Ureter (tissue), 1 donor: ENCODE measurements at places on chromosomes 6 and 20. TPM values are rescaled to one million over a fixed set of nuclear protein-coding genes. Genes with fewer than 3 reads are reported as not detected.

The PACSIN1 gene
- total RNA-seq, result 1.9 TPM

GRCh38 chr6:44676826-44677433 is 289.4 kb downstream of the CDC5L start:
- no peak for DNase-seq

DNA sequence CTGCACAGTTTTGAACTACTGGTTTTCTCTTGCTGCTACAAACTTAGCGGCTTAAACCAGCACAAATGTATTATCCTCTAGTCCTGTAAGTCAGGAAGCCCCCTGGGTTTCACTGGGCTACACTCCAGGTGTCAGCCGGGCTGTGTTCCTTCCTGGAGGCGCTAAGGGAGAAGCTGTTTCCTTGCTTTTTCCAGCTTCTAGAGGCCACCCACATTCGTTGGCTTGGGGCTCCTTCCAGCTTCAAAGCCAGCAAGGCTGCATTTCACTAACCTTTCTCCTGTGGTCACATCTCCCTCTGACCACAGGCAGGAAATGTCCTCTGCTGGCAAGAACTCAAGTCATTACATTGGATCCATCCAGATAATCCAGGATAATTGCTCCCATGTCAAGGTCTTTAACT is 350.6 kb upstream of the PLCB4 start:
- no peak for DNase-seq

GRCh38 chr6:79127660-79128059 is 49.6 kb upstream of the PHIP start:
- no peak for DNase-seq

DNA sequence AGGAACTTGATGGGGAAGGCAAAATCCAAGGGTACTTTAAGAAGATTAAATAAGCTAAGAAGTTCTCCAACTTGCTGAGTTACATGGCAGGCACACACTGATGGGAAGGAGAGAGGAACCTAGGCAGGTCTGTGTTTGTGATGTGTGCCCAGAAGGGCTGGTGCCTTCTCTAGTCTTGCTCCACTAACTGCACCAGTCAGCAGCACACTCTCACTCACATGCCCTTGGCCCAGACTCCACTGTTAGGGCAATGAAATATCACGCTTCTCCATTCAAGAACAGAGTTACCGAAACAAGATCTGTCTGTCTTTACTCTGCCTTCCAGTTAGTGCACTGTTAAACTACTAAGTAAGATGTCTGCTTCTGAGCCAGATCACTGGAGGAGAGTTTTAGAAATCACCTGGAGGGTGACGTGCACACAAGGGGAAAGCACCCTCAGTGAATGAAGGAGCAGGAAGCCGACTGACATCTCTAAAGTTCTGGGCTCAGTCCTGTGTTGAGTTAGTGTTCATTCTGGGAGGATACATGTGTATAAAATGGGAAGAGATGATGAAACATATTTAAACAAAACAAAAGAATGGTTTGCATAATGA is 251.1 kb downstream of the FOXC1 start:
- no peak for DNase-seq
